ENCODE measurements at places on chromosomes 2 and 18. TPM values are rescaled to one million over a fixed set of nuclear protein-coding genes. Genes with fewer than 3 reads are reported as not detected.

Gene CCT4
- total RNA-seq: 200 TPM

Gene VWA3B
- not detected for total RNA-seq

Gene CFAP210
- 0.41 TPM for total RNA-seq

Gene EDAR
- total RNA-seq: not detected

GRCh38 chr18:64981915-64982314 is 768.9 kb upstream of the CDH7 start:
- DNase-seq: no peak

DNA sequence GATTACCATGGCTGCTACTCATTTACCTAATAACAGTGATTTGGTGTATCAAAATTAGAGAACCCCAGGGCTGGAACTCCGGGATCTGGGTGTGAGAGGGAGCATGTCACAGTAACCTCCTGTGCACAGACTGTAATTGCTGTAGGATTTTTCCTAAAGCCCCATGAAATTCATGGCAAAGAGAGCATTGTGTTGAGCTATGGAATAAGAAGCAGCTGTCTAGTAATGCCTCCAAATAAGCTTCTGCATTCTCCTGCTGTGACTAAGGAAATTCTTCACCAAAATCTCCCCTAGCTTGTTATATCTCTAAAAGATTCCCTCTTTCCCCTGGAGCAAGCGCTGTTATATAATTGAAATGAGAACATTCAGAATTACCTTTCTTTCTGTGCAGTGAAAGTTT is 158.1 kb upstream of the SPATS2L start:
- no peak for DNase-seq

GRCh38 chr2:226478109-226478809 is 321.4 kb downstream of the IRS1 start:
- no peak for DNase-seq

Gene EIF2B4
- 48.6 TPM for total RNA-seq

DNA sequence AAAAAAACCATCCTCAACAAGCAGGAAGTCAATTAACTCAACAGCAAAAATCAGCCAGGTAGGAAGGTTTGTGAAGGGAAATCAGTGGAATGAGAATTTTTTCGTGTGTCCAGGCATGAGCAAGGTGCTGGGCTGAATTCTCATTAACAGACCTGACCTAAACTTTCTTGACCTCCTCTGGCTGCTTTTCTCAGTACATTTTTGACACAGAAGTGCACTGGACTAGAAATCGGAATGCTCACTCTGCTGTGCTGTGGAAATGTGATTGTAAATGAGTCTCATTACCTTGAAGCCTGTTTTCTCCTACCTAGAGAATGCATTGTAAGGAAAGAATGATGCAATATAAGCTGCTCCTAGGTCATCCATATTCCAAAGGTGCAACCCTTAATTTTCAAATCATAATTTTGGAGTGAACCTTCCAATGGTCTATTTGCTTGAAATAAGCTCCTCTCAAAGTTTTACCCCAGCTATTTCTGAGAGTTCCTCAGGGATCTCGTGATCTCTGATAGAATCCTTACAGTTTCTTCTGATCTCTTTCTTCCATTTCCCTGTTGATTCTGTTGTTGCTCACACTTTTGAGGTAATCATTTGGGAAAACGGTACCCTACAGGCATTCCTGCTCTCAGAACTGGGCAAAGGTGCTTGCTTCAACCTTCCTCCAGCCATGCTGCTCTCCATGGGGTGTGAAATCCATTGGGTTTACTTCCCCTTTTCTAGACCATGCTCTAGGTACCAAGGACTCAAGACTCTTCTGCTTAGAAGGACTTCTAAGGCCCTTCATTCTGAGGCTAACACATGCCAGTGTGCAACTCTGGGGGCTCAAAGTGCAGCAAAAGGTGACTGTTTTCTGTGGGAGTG is 104.9 kb upstream of the ITPRID2 start:
- DNase-seq: no peak

- DNase-seq: no peak
These were observed 3.6 kb downstream of the LDLRAD4 start for GRCh38 chr18:13221869-13222855.

Gene RAB6C
- 1.4 TPM for total RNA-seq

DNA sequence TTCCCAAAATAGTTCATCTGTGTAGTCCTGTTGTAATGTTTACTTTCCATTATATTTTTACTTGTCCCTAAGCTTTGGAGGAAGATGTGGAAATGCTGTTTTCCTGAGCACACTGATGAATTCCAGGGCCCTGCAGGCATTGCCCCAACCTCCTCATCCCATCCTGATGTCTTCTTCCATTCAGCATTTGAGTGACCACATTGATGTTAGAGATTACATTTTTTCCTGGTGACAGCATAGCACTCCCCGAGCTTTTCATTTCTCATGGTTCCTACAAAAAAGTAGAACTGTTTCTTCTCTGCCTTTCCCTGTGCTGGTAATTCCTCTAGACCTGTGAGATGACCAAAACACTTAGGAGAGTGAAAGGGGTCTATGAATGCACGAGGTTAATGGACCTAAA is 4.8 kb downstream of the IL36A start:
- DNase-seq: no peak

Gene IGFBP5
- total RNA-seq: 7.2 TPM

DNA sequence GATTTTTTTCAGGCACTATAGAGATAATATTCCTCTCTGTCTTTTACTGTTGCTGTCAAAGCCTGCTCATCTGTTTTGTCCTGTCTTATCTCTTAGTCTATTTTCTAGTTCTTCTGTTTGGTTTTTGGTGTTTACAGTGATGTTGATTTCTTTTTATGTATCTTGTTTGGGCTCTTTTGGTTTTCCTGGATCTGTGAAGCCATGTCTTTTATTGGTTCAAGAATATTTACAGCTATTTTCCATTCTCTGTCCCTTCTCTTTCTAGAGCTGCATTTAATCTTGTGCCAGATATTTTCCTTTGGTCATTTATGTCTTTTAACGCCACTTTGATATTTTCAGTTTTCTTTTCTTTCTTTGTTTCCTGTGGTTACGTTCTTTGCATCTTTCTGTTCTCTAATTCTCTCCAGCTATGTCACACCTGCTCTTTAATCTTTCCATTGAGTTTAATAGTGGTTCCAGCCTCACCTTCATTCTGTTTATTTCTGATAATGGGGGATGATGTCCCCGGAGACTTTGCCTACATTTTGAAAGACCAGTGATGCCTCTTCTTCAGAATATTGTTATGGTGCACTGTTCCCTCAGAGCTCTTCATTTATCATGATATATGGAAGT is 32.0 kb downstream of the SMCHD1 start:
- no peak for DNase-seq

DNA sequence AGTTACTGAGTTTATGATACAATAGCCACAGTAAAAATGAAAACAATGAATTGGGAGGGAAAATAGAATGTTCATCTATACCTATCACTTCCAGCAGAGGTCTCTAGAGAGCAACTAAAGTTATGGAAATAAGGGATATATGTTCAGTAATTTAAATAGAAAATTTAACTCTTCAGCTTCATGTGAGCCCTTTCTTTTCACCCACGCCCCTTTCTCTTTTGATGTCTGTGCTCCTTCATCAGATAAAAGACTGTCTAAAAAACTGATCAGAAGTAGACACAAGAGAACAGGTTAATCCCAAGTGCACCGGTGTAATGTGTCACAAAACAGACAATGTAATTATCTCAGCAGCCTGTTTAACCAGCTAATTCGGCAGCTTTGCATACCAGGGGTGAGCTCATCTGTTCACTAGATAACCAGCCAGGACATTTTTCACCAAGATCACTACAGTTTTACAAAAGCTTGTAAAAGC is 238.5 kb upstream of the ERBB4 start:
- no peak for DNase-seq

DNA sequence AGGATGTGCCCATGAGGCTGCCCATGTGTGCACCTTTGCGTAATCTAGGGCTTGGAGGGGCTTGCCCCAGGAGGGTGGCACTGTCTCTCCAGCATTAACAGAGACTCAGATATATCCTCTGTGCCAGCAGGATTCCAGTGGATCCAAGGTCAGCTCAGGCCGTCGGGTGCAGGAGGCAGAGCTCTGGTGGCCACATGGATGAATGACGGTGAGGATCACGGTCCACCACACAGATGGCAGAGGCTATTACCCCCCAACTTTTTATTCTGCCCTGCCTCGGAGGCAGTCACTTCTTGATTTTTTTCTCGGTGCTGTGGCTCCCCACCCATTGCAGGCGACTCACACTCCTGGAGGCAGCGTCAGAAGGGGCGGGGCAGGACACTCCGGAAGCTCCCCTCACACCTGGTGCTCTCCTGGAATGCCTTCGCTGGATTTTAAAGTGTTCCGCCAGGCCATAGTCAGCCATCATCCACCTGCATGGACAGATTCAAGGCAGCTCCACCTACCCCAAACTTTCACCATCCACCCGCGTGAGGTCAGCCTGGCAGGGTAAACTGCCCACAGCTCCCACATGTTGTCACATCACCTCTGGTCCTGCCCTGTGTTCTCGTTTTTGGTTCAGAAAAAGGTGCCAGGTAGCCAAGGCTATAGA is 602.9 kb upstream of the RAB6C start:
- DNase-seq: no peak

- DNase-seq: no peak
These were observed 66.5 kb upstream of the CTNNA2 start for GRCh38 chr2:79446313-79446712.

Gene FIGN
- 14.0 TPM for total RNA-seq

- no peak for DNase-seq
These were observed 26.1 kb upstream of the FAM237A start for GRCh38 chr2:206616151-206616550.

DNA sequence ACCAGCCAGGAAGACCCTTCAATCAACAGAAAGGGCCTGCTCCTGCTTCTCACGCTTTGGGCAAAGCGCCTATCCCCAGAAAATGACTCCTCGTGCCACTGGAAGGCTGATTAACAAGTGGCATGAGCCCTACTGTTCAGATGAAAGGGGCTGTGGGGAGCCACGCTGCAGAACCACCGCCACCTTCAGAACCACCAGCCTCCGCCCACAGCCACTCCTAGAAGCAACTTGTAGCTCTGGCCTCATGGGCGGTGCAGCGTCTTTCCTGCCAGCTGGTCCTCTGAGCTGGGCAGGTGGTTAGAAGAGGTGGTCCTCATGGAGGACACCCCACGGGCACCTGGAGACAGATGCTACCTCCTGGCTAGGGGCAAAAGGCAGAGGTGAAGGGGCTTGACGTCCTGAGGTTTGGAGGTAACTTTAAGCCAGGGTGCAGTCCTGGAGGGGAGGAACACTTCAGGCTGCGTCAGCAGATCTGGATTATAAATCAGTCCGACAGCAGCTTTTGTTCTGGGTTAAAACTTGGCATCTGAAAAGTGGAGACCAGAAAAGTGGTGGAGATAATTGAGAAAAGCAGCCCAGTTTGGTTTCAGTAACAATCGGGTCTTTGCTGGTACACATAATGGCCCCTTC is 861 bp upstream of the SEMA4C start:
- no peak for DNase-seq

GRCh38 chr18:45104049-45104395 is 423.3 kb downstream of the SETBP1 start:
- DNase-seq: no peak

DNA sequence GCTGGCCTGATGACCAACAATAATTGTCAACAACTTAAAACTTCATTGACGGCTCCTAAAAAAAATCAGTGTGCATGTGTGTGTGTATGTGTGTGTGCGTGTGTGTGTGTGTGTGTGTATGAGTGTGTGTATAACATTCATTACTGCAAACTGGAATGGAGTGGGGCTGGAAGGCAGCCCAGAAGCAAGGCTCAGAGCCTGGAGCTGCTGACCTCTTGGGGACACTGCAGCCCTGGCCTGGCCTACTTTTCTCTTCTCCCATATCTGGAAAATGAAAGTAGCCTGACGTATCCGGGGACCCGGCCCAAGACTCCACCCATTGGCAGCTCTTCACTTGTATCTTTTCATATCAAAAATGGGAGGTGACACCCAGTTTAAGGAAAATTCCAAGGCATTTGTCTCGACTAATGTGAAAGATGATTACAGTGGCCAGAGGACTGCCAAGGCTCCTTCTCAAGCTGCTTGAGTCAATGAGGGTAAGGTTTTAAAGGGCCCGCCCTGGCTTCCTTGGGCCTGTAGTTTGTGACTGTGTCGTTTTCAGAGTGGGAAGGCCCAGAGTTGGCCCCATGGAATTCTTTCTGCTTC is 72.4 kb upstream of the IL1R1 start:
- no peak for DNase-seq

Gene GPR39
- 0.62 TPM for total RNA-seq

Measured in endothelial cell (in vitro differentiated cells).